SW 1271 (cell line): ENCODE measurements at places on chromosomes 12 and 14.

DNA sequence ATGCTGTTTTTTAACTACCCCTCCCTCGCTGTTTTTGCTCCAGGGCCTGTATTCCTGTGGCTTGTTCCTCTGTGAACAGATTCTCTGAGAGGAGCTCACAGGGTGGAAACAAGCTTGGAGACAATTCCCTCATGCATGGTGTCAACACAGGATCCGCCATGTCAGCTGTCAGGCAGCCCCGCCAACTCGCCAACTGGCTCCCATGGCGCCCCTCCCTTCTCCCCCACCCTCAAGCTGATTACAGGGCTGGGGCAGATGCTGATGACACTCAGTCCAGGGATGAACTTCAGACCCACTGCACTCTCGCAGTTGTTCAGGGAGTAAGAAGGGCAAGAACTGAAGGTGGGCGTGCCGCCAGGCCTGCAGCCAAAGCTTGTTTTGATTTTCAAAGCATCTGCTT is 229.9 kb downstream of the NTF3 start:
- DNase-seq = no peak

- no peak for DNase-seq
Observed at GRCh38 chr12:93333054-93333453, 44.7 kb upstream of the NUDT4 start.

DNA sequence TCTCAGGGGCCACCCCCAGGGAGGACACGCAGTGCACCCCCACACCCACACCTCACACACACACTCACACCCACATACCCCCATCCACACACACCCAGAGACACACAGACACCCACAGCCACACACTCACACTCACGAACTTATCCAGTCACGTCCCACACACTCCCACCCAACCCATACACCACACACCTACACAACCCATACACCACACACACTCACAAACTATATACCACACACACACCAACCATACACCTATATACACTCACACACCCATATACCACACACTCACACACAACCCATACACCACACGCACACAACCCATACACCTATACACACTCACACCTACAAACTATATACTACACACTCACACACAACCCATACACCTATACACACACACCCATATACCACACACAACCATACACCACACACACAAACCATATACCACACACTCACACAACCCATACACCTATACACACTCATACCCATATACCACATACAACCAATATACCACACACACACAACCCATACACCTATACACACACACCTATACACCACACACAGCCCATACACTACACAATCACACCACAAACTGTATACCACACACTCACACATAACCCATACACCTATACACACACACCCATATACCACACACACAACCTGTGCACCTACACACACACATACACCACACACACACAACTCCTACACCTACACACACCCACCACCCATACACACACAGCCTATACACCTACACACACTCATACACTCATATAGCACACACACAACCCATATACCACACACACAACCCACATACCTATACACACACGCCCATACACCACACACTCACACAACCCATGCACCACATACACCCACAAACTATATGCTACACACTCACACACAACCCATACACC is 42.7 kb downstream of the TMEM121 start:
- DNase-seq = no peak

GRCh38 chr14:31927348-31927832 is 149.7 kb upstream of the ARHGAP5 start:
- peak; percentile 74 for DNase-seq

- DNase-seq = no peak
Observed at GRCh38 chr12:123816896-123817537, 54.9 kb downstream of the DNAH10 start.
